NCI-H460 (cell line): ENCODE measurements at places on chromosomes 6 and 20. TPM values are rescaled to one million over a fixed set of nuclear protein-coding genes. Genes with fewer than 3 reads are reported as not detected.

DNA sequence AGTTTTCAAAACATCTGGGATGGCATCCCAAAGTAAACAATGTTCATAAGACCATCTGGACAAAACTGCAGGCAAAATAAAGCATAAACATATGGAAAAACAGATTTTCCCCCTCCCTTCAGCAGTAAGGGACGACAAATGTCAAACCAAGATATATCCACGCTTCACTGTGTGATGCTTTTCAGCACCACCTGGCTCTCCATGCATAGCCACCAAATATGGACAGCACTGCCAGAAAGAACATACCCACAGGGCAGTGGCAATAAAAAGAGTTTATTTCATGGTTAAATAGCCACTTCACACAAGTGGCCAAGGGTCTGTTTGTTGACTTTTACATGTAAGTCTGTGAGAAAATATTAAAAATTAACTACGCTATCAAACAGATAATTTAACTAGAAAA is 23.1 kb downstream of the USP45 start:
- no peak for DNase-seq

GRCh38 chr6:162852840-162853577 is 125.2 kb downstream of the PACRG start:
- DNase-seq: no peak

DNA sequence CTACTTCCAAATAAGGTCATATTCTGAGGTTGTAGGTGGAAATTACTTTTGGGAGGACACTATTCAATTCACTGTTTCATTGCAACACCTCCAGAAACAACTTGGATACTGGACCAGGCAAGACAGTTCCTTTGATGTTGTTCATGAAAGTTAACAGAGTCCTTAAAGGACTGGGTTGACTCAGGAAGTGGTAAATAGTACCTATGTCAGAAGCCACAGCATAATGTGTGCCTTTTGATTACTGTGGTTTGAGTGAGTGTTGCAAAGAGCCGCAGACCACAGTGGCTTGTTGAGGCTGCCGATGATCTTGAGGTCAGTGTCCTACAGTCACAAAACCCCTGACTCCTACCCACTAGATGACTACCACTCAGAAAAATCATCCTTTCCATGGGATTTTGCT is 10.9 kb downstream of the IL20RA start:
- no peak for DNase-seq

EMILIN3 gene
- total RNA-seq: 0.25 and 0.38 TPM in 2 replicates
